ENCODE measurements at places on chromosomes 1 and 21. TPM values are rescaled to one million over a fixed set of nuclear protein-coding genes. Genes with fewer than 3 reads are reported as not detected.

Gene ELAPOR1
- 0.28 TPM for polyA plus RNA-seq

Gene KANK4
- polyA plus RNA-seq = 0.28 TPM

Gene CYP2J2
- 4.6 TPM for polyA plus RNA-seq

Gene CD58
- 27.4 TPM for polyA plus RNA-seq

Gene TEKT2
- polyA plus RNA-seq = 2.4 TPM

- DNase-seq = peak; percentile 51
These were observed 45.5 kb upstream of the CXADR start for GRCh38 chr21:17467392-17467791.

GRCh38 chr1:204240233-204240632 is 26.4 kb upstream of the GOLT1A start:
- DNase-seq = no peak

Data from kidney (tissue), 22 donors.